ENCODE measurements at places on chromosomes 3 and 15.

DNA sequence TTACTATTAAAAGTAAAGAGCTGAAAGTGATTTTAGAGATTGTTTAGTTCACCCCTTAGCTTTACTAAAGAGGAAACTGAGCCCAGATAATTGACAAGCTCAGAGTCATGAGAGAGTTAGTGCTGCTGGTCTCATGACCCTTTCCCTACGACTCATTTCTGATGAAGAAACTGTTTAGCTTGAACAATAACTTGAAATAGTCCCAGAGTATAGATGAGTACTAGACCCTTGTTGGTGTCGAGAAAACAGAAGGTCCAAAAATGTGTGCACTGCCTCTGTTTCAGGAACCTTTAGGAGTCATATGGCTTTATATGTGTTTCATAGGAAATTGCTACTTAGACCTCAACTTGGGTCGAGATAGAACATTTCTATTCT is 58.2 kb downstream of the IL16 start:
- no peak for DNase-seq

- DNase-seq, result no peak
Observed at GRCh38 chr15:70348581-70349344, 251.0 kb upstream of the TLE3 start.

GRCh38 chr3:125401402-125401801 is 26.3 kb upstream of the ZNF148 start:
- no peak for DNase-seq

DNA sequence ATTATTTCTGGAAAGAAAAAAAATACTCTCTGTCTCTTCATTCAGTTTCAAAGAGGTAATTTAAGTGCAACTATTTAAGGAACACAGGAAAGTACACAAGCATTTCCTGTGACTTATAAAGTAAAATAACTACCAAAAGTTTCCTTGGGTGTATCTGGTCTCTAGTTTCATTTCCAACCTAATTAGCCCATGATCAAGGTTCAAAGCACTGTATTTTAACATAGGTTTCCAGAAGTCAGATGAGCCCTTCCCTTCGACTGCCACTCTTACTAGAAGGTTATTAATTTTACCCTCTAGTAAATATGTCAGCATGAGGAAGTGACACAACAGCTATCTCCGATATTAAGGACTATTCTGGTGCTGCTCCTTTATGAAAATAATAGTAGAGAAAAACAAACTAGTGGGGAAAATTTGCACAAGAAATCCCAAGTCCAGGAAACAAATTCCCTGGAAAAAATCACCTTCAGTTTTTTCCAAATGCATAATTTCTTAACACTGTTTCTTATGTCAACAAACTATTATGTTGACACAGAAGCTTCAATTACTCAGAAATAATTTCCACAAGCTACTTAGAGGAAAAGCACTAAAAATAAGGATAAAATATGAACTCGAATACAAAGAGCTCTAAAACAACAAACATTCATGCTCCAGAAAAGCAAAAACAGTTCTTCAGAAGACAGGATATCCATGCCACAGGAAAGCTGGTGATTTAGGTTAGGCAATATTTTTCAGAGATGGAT is 35.3 kb downstream of the CCPG1 start:
- no peak for DNase-seq

DNA sequence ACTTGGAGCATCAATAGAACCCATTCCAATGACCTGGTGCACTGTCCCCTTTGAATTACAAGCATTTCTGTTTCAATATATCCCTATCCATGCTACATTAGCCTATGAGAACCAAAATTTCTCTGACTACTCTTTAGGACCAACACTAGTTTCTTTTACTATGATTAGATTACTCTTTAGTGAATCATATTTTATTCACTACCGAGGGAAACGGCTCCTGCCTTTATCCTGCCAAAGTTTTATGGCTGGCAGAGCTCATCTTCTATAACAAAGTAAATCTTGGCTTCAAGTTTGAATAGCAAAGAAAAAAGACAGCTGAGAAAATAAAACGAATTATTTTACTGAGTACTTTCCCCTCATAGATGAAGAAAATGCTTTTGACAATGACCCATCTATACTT is 120.9 kb downstream of the SLC9A9 start:
- no peak for DNase-seq

DNA sequence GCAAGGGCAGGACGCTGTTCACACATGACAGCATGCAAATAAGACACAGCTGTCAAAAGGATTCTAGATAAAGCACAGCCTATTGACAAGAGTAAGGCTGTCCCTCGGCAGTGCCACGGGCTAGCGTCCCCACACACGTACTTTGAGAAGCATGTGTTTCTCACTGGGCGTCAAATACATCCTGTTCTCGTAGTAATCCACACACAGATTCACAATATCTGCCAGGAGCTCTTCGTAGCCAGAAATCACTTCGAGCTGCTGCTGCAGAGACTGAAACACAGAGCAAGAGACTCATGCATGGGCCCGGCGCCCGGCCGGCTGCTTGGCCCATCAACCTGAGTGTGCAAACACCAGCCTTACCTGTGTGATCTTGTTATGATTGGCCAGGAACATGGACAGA is 41.1 kb downstream of the CYFIP1 start:
- DNase-seq, result no peak

DNA sequence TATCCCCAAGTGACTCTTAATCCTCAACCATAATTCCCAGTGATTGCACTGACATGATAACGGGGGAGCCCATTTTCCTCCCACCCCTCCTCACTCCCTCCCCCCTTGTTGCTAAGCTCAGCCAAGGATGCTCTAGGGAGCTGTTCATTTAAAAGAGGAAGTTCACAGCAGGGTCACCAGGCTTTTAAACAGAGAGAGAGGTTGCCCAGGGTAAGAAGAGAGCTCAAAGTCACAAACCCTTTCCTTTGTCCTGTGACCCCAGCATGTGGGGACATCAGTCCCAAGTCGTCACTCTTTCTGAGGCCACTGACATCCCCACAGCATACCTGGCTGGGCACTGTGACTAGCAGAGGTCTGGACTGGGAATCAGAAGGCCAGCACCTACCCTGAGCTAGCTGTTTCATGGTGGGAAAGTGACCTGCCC is 144.1 kb downstream of the RORA start:
- DNase-seq, result no peak

DNA sequence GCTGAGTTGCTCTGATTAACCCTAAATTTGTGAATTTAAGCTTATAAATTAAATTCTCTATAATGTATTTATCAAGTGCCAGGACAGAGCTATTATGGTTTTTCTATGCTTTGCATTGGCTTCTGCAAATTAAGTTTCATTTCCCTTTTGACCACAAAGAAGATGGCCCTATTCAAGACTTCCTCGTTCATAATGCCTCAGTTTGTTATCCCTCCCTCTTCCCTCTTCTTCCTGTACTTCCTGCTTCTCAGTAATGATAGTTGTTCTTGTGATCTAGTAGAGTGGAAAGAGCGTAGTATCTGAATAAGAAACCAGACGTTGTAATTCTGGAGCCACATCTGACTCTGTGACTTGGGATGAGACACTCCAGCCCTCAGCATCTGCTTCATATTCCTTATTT is 118.7 kb downstream of the CACNA1D start:
- no peak for DNase-seq

GRCh38 chr15:71656425-71656824 is 153.9 kb upstream of the NR2E3 start:
- no peak for DNase-seq

DNA sequence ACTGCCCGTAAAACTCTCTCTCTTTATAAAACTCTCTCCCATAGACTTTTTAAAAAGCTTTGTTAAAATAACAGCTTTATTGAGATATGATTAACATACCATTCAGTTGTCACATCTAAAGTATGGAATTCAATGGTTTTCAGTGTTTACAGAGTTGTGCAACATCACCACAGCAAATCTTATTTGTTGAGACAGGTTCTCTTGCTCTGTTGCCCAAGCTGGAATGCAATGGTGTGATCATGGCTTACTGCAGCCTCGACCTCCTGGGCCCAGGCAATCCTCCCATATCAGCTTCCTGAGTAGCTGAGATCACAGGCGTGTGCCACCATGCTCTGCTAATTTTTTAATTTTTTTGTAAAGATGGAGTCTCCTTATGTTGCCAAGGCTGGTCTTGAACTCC is 35.9 kb upstream of the TRAK1 start:
- no peak for DNase-seq

DNA sequence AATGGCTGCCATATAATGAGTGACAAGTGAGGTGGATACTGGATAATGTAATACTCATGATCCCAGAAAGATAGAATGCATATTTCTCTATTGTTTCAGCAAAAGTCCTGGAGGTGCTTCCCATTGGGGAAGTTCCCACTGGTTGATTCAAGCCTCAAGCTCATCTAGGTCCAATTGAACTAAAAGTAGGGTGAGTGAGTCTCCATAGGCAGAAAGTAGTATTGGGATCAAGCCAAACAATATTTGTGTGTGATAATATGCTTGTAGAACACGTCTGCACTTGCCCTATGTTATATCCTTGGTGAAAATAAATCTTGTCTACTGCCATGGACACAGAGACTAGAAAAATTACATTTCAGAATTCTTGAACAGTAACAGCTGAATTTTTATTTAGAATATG is 14.8 kb upstream of the ZBTB20 start:
- DNase-seq, result no peak

- DNase-seq, result no peak
Observed at GRCh38 chr3:149332227-149332765, 1.1 kb downstream of the TM4SF18 start.

- DNase-seq, result no peak
Observed at GRCh38 chr3:176933704-176934103, 263.6 kb downstream of the TBL1XR1 start.

DNA sequence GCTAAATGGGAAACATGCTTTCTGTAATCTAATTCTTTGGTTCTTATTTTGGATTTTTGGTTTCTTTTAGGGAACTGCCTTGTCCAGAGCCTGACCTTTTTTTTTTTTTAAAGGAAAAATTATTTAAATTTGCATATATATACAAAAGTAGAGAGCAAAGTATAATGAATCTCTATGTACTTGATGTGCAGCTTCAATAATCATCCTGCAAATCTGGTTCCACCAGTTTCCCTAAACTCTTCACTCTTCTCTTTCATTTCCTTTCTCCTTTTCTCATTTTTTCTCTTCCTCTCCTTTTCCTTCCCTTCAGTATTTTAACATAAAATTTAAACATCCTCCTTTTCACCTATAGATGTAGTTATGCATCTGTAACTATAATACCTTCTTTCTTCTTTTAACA is 82.5 kb downstream of the USP13 start:
- DNase-seq, result no peak

GRCh38 chr3:125395091-125395490 is 20.0 kb upstream of the ZNF148 start:
- no peak for DNase-seq

GRCh38 chr3:184300378-184300720 is 1.3 kb downstream of the PSMD2 start:
- no peak for DNase-seq

GRCh38 chr3:98613616-98614015 is 20.2 kb upstream of the CPOX start:
- DNase-seq, result no peak

GRCh38 chr3:70770650-70771049 is 458.2 kb upstream of the MDFIC2 start:
- no peak for DNase-seq

GRCh38 chr3:129838086-129838485 is 55.4 kb downstream of the TMCC1 start:
- DNase-seq, result no peak

GRCh38 chr3:133211449-133211848 is 173.3 kb downstream of the TMEM108 start:
- DNase-seq, result no peak

- DNase-seq, result no peak
Observed at GRCh38 chr15:63481105-63481810, 23.1 kb upstream of the USP3 start.

DNA sequence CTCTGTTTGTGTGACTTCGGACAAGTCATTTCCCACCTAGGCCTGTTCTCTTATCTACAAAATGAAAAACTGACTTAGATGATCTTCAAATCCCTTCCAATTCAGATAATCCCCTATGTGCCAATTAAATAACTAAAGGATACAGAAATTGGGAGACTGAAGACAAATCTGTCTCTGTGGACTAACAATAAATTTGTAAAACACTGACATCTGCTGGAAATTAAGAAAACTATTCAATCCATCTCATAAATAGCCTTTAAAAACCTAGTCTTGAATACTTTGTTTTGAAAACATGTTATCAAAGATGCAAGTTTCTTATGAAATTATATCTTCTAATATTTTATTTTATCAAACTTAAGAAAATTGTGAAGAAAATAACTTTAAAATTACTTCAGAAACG is 38.3 kb downstream of the MTHFS start:
- DNase-seq, result no peak

DNA sequence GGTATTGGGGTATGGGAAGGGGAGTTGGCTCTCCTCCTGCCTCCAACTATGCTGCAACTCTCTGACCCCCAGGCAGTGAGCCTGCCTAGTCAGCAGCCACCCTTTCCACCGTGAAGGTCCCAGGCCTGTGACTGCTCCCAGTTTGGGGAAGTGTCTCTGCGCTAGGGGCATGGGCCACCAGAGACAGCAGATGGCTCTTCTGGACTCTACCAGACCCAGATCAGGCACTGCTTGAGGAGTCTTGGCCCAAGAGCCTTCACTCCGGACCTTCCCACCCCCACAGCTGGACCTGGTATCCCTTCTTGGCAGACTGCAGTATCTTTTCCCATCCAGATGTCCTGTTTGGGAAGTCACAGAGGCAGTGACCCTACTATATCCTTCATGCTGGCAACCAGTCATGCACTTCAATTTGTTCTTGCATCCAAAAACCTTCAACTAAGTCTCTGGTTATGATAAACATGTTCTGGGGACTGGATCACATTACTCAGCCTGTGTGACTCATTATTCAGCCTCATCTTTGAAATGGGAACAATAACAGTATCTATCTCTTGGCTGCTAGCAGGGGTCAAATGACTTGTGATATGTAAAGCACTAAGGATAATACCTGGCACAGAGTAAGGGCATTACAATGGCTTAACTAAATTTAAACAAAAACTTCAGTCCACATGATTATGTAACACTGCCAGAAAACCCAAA is 62.7 kb downstream of the POMGNT2 start:
- DNase-seq, result no peak

DNA sequence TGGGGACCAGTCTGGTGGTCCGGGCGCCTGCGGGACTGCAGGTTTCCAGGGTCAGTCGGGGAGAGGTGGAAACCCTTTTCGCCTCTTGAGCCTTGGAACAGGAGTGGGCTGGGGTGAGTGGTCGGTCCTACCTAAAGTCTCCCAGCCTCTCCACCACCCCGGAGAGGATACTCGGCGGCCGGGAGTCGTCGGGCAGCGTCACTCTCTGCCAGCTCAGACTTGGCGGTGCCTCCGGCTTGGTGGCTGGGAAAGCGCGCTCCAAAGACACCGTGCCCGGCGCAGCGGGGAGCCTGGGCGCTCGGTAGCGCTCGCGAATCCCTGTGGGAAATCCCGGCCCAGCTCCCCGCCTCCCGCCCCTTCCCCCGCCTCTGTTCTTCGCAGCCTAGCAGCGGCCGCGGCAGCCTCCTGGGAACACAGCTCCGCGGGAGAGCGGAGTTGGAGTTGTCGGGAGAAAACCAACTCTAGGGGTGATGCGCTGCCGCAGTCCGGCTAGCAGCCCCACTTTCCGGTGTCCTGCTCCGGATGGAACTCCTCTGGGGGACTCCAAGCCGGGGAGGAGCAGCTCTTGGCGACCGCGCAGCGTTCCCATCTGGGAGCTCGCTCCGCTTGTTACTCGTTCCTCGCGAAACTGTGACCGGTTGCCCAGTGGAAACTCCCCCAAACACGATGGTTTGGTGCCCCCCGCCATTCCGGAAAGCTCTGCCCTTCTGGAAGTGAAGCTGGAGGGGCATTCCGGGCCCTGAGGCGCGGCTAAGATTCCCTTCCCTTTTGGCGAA is 1.4 kb downstream of the EPHB1 start:
- peak; percentile 15 for DNase-seq
